Nucleus accumbens (tissue), 56 donors: ENCODE measurements at places on chromosomes 5 and 9.

GRCh38 chr9:1845425-1845824 is 169.7 kb upstream of the SMARCA2 start:
- DNase-seq = no peak

- no peak for DNase-seq
These were observed 107.1 kb upstream of the POC5 start for GRCh38 chr5:75824323-75824722.

DNA sequence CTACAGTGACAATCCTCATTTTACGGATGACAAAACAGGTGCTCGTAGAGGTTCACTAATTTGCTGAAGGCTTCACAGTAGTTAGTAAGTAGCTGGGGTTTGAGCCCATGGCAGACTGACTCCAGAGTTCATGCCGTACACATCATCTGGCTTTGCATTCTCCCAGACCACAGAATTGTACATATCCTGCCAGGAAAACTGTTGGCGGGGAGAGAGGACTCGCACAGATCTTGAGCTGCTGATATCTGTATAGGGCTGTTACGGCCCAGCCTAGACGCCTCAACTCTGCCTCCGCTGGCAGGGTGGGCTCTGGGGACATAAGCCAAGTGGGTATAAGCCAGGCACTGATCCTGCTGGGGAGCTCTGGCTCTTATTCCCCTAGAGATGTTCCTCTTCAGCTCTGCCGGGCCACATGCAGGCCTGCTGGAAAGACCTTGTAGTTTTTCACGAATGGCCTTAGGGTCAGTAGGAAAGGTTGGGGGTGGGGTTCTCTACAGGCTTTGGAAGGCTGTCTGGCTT is 16.3 kb downstream of the LARP1 start:
- DNase-seq = no peak

- DNase-seq = no peak
These were observed 187.6 kb upstream of the TNC start for GRCh38 chr9:115305543-115305942.

DNA sequence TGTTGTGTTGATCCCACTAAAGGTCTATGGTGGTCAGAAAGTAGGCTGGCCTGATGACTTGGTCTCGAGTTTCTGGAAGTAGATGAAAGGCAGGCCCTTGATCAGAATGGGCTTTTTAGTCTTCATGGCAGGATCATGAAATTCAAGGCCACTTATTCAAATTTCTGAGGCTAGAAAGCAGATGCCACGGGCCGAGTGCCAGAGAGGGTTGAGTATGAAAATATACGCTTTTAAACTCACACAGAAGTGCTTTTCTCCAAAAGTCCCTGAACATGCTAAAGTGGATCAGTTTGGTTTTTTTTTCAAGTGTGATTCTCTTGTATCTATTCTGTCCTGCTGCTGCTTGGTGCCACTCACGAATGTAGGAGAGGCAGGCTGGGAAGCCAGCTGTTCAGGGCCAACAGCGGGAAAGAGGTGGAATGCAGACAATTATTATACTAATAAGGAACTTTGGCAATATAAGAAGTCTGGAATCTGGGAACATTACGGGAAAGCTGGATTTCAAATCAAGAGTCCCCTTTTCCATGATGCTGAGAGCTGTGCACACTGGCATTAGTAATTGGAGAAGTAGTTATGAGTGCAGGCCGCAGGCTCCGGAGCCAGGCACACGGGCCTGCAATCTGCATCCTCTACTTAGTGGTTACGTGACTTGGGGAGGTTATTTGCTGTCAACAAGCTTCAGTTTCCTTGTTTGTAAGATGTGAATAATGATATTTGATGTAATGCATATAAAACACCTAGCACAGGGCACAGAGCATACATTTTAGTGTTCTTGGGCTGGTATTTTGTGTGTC is 95.8 kb downstream of the LMNB1 start:
- DNase-seq = no peak

DNA sequence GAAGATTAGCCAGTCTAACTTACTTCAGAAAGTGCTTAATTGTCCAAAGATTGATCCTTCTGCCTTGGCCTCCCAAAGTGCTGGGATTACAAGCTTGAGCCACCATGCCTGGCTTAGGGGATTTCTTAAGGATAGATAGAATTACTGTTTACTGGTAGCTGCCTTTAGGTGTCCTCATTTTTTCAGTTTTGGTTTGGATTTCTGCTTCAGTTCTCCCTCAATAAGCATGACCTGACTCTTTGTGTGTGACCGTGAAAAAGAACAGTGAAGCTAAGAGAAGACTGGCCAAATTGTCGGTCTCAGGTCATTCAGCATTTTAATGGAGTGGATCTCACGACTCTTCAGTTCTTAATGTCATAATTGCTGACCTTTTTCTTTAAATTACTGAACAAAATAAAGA is 22.9 kb upstream of the CMYA5 start:
- DNase-seq = no peak

DNA sequence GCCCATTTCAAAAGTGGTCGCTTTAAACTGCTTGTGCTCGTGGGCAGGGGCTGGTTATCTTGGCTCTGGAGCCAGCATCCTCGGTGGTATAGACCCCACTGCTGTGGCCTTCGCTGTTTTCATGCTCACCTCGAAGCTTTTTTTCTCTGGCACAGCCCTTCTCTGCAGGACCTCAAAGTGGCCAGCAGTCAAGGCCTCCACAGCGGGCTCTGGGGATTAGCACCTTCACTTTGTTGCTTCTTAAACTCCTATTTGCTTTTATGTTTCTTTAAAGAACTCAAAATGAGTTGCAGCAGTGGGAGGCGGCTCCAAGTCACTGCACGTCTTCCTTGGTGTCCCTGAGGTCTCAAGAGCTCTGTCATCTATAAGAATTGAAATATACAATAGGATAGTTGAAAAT is 165.1 kb downstream of the CACNA1B start:
- no peak for DNase-seq

GRCh38 chr9:88007291-88007650 is 32.9 kb upstream of the CDK20 start:
- DNase-seq = no peak

DNA sequence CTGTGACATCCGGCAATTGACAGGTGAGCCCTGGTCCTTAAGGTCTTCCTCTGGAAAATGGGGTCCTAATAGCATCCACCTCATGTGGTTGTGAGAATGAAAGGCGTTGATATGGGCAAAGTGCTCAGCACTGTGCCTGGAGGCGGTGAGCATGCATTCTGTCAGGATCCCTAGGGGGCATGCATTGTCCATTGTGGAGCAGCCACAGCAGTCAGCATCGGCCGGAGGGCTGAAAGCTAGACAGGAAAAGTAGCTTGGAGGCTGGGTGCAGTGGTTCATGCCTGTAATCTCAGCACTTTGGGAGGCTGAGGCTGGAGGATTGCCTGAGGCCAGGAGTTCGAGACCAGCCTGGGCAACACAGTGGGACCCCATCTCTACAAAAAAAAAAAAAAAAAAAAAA is 122.2 kb downstream of the LHX2 start:
- peak; percentile 10 for DNase-seq

DNA sequence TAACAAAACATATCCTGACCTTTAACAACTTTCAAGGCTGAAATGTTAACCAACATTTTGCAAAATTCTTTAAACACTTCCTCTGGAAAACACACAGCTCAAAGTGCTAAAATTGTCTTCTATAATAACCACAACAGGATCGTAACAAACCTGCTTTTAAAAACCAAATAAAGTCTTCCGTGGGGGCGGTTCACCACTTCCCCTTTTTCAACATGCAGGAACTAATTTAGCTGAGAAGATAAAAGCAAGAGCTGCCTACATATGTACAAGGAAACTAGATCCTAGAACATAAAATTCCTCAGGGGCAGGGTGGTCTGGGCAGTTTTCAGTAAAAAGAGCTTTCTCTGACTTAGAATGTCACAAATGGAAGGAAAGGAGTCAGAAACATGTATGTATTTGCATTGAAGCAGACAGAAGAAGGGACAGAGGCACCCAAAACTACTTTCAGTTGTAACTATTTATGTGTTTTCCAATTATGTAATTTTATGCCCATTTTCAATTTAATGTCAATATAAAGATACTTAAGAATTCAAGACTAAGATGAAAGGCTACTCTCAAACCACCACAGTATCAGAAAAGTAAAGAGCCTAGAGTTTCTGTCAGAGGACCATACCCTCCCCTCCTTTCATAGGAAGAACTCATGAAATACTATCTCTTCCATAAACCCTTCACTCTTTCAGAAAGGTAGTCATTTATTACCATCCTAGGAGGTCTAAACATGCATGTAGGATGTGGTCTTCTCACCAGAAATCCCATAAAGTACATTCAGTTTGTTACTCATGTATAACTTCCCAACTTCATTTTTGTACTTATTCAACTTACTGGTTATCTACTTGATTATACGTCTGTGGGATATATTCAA is 185.9 kb upstream of the RASA1 start:
- DNase-seq = no peak

GRCh38 chr9:100167176-100167575 is 68.1 kb downstream of the INVS start:
- no peak for DNase-seq

- DNase-seq = no peak
These were observed 3.1 kb downstream of the RASGEF1C start for GRCh38 chr5:180205916-180206315.

- no peak for DNase-seq
These were observed 38.3 kb downstream of the LRSAM1 start for GRCh38 chr9:127489471-127490115.

GRCh38 chr5:151142933-151143332 is 14.6 kb downstream of the ANXA6 start:
- no peak for DNase-seq

GRCh38 chr9:38374847-38375571 is 17.5 kb upstream of the ALDH1B1 start:
- DNase-seq = no peak

- no peak for DNase-seq
These were observed 148.3 kb upstream of the NTRK2 start for GRCh38 chr9:84521208-84521607.

GRCh38 chr9:33019797-33020196 is 5.3 kb upstream of the DNAJA1 start:
- no peak for DNase-seq

GRCh38 chr5:135977375-135977928 is 22.7 kb upstream of the LECT2 start:
- DNase-seq = peak; percentile 33

GRCh38 chr5:1247811-1248210 is 22.6 kb downstream of the SLC6A18 start:
- DNase-seq = no peak

GRCh38 chr5:107957051-107957450 is 286.3 kb upstream of the EFNA5 start:
- DNase-seq = no peak
